ENCODE measurements at places on chromosomes 5 and 9.

GRCh38 chr5:101103874-101104273 lies 200.8 kb upstream of the ST8SIA4 start:
- no peak for DNase-seq

DNA sequence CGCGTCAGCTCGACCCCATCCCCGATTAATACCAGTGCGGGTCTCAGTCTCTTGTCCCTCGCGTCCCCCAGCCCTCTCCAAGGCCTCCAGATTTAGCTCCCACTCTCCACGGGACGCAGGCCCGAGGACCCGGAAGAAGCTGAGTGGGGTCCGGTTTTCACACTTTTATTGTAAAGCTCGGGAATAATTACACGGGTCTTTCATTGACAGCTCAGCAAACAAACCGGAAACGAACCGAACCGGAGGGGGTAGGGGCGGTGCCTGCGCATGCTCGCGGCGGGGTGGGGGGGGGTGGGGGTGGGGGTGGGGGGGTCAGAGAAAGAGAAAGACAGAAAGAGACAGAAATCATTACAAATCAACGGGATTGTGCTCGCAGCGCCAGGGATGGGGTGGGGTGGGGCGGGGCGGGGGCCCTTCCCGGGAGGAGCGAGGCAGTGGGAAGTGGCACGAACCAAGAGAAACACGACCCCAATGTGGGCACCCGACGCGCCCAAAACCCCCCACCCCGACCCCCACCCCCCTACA lies 27.9 kb downstream of the PCDH1 start:
- DNase-seq: no peak

DNA sequence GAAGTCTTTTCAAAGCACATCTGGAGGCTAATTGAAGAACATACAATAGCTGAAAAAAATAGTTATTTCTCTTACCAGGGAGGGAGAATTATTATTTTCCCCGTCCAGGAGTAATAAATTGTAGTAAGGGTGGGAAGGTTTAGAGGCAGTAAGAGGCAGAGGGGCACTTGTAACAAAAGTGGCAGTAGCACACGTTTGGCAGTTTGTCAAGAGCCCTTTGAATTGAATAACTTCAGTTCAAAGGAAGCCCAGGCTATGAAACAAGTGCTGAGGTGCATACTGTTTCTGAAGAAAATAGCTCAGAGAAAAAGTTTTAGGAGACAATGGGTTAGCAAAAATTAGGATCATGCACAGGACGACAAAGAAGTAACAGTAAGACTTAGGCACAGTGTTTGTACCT lies 451.3 kb downstream of the LRRC70 start:
- DNase-seq: no peak

- no peak for DNase-seq
These were observed 33.6 kb upstream of the ZNF608 start for GRCh38 chr5:124780011-124780410.

GRCh38 chr5:75510836-75511434 lies 494 bp downstream of the CERT1 start:
- no peak for DNase-seq
